Hematopoietic multipotent progenitor cell treated with erythropoietin and hydrocortisone succinate and interleukin-3 and kit ligand, for 6 days (in vitro differentiated cells): ENCODE measurements at places on chromosomes 12 and 14.

- DNase-seq: no peak
Observed at GRCh38 chr12:48775299-48775698, 13.6 kb downstream of the ADCY6 start.

DNA sequence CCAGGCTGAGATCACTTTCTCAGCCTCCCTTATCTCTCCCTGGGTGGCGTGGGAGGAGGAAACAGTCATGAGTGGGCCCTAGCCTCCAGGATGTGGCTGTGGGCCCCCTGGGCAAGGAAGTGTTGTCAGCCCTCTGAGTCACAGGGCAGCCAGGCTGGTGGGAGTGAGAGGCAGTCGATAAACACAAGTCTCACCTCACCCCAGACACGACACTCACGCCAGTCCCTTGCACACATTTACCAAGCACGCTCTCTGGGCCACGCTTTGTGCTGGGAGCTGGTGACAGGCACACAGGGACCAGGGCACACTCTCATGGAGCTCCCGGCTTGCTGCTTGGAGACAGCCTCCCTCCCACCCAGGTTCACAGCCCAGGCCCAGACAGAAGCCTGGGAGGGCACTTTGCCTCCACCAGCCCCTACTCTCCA is 1.9 kb upstream of the KRT79 start:
- DNase-seq: peak; percentile 43

- DNase-seq: peak; percentile 2
Observed at GRCh38 chr12:102503056-102503681, 22.8 kb upstream of the IGF1 start.

DNA sequence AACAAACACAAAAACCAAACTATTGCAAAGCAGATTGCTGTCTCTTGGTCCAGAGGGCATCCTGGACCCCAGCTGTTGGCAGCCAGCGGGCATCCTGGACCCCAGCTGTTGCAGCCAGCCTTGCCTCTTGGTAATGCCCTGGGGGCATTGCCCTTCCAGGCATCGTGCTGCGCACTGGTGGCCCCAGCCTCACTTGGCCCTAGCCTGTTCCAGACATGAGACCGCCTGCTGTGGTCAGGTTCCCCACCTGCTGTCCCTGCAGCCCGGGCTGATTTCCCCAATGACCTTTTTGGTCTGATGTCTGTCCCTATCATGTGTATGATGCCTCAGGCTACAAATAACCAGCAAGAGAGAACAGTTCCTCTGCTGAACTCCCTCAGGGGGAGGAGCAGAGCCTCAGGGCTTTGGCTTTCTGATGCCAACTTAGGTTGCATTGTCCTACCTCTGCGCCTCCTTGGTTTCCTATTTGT is 20.8 kb downstream of the MLXIP start:
- DNase-seq: peak; percentile 16

- no peak for DNase-seq
Observed at GRCh38 chr12:1350934-1351240, 243.5 kb downstream of the FBXL14 start.

DNA sequence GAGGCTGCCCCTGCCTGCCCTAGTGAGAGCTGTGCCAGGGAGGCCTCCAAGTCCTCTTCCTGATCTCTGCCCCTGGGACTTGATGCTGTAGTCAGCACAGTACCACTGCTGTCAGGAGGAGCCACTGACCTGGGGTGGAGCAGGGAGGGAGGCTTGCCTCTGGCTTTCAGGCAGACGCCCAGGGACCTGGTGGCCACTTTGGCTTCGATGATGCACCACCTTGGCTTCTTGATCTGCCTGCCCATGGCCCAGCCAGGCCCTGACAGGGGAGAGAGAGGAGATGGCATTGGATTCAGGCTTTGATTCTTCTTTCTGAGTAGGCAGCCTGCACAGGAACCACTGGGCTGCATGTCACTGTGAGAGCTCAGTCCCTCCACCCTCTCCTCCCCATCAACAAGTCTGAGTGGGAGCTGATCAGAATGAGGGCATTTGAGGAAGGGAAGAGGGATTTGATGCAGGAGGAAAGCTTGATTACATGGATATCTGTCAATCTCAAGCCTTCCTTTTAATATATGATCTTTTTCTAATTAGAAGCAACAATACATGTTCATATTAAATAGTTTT is 24.7 kb downstream of the TMEM63C start:
- DNase-seq: no peak

DNA sequence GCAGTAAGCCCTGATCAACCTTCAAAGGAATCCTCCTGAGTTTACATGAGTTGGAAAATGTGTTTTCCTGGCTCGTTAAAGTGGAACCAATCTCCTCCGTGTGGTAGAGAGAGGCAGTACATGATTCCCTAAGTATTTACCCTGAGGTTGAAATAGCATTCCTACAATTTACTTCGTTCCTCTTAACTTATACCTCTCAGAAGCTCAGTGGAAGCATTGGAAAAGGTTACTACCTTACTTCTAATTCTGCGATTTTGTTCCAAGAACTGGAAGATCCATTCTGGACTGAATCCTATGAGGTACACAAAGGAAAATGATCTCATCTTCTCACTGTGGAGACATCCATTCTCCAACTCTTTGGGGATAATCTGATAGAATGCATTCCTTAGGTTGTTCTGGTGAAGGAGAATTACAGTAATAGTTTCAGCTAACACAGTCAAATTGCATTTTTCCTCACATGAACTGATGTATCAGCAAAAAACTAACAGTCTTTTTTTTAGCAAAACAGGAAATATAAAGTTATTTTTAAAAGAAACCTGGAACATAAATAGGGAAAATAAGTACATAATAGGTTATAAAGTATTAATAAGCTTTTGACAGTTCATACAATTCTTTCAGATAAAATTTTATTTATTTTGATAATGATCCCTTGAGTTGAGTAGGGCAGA is 475.6 kb downstream of the PDZRN4 start:
- DNase-seq: peak; percentile 50

GRCh38 chr12:49092086-49092815 is 2.4 kb downstream of the DHH start:
- peak; percentile 61 for DNase-seq

- DNase-seq: no peak
Observed at GRCh38 chr12:18750085-18750484, 12.2 kb downstream of the CAPZA3 start.

DNA sequence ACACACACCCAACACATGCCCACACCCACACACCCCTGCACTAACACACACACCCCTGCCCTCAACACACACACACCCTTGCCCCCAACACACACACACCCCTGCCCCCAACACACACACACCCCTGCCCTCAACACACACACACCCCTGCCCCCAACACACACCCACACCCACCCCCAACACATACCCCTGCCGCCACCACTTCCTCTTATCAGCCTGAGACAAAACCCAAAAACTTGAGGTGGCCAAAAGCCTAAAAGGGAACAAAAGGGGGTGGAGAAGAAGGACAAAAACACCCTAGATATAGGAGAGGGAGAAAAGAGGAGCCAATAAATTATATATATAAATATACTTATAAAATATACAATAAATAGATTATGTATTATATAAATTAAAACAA is 9.1 kb upstream of the DEGS2 start:
- DNase-seq: peak; percentile 89

DNA sequence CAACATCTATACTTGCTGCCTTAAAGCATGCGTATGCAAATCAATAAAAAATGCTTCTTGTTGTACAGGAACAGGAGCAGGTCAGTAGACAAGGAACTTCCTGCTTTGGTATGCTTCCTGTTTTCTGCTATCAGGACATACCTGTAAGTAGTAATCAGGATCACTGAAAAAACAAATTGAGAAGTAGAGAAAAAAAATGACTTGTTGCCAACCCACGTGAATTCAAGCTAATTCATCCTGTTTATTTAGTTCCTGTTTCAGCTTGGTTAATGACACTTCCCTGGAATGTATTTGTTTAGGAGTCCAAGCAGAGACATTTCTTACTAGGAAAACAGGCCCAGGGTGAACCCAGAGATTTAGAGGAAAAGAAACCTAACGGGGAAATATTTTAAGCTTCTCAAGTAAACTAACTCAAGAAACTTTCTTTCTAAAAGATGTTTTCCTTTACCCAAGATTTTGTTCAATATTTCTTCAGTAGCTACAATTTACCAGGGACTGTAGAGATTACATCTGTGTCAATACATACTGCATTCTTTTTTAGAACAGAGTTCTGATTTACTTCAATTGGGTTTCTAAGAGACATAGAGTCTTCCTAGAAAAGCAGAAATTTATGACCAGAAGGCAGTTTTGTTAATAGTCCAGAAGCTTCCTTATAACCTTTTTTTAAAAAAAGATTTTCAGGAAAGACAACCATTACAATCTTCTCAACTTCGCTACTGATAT is 124.2 kb downstream of the PAWR start:
- DNase-seq: no peak

GRCh38 chr12:42962384-42962783 is 372.8 kb upstream of the PRICKLE1 start:
- DNase-seq: no peak
